ENCODE measurements at places on chromosomes 3 and 15.

GRCh38 chr3:55512571-55513343 is 25.7 kb upstream of the WNT5A start:
- DNase-seq = no peak

GRCh38 chr15:101029971-101030661 is 111.0 kb downstream of the LRRK1 start:
- DNase-seq = no peak

DNA sequence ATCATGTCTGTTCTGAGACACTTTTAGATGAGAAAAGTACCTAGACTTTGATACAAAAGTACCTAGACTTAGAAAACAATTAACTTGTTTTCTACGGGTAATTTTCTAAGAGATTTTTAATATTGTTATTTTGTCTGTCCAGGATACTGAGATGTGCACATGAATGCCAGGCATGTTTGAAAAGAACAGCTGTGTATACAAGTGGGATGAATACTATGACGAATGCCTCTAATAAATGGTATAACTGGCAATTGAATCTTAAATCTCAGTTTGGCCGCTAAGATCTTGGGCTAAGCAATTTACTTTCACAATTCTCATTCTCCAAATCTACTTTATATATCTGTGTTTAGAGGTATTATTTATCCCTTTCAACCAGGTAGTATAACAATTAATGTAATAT is 207.4 kb downstream of the CBLB start:
- no peak for DNase-seq

- no peak for DNase-seq
These were observed 54.4 kb upstream of the HERC1 start for GRCh38 chr15:63888146-63888545.

- peak; percentile 68 for DNase-seq
These were observed 440 bp downstream of the PRTG start for GRCh38 chr15:55742498-55742926.

GRCh38 chr15:51709031-51709430 is 27.7 kb downstream of the SCG3 start:
- DNase-seq = no peak

GRCh38 chr3:107201146-107201545 is 176.1 kb upstream of the CCDC54 start:
- no peak for DNase-seq

- peak; percentile 77 for DNase-seq
These were observed 693 bp downstream of the CD200 start for GRCh38 chr3:112333381-112334317.

DNA sequence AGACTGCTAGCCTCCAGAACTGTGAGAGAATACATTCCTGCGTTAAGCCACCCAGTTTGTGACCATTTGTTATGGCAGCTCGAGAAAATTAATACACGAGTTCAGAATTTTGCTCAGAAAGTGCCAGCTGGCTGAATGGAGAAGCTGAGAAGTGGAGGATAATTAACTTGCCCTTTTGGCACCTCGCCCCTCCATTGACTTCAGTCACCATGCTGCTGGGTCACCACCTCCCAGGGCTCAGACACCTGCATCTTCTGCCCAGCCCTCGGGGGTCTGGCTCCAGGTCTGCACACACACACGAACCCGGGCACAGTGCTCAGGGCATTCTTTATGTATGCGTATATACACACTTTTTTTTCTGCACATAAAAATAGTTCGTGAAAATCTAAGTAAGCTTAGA is 32.0 kb downstream of the AMOTL2 start:
- DNase-seq = no peak

DNA sequence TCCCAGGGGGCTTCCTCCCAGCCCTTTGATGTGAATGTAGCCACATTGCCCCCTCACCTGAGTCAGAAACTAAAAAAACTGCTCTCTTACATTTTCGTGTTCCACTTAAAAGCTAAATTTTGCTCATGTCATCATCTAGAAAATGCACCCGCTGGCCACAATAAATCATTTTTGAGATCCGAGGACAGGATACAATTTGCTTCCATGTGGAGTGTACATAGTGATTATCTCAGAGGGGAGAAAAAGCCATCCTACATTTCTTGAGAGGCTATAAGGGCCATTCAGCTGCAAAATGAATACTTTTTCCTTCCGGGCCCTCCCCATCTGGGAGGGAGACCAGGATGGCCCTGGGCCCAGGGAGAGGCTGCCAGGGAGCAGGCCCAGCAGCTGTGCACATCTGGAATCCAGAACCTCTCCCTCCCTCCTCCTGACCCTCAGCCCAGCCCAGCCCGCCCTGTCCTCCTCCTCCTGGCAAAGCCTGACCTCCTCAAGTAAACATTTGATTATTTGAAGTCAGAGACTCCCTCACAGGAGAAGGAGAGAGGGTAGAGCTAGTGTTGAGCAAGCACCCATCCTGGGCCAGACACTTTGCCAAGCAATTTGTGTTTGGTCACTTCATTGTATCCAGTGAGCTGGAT is 59.1 kb downstream of the CORO2B start:
- DNase-seq = no peak

GRCh38 chr3:16332904-16333426 is 68.0 kb downstream of the OXNAD1 start:
- DNase-seq = no peak

Data from activated CD4-positive, alpha-beta T cell treated with anti-CD3 and anti-CD28 coated beads, Interleukin-2, amount 10 ng/mL, durations not matched to agents 24 days and 14 days (primary cell).